ENCODE measurements at places on chromosomes 3 and 15. TPM values are rescaled to one million over a fixed set of nuclear protein-coding genes. Genes with fewer than 3 reads are reported as not detected.

SIN3A gene
- 56.0 TPM for total RNA-seq

- no peak for DNase-seq
Measured at GRCh38 chr15:83980637-83981036, 254.9 kb upstream of the GOLGA6L4 start.

DNA sequence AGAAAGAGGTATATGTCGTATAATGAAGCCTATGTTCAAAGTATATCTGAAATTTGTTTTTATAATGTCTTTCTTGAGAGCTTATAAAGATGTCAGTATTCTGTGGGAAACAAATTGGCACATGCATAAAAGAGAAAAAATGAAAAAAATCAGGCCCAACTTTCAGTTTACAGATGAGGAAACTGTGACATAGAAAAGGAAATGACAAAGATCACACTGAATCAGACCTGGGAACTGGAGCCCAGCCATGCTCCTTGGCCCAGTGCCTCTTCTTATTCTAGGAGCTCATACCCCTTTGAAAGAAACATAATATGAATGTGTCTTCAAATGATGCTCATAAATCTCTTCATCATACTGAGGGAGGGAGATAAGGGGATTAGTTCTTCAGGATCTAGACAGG lies 48.4 kb downstream of the TMEM44 start:
- DNase-seq: no peak

SLC24A1 gene
- 11.8 TPM for total RNA-seq

KLF15 gene
- 44.6 TPM for total RNA-seq

EXD1 gene
- total RNA-seq: not detected

PML gene
- 82.9 TPM for total RNA-seq

DNA sequence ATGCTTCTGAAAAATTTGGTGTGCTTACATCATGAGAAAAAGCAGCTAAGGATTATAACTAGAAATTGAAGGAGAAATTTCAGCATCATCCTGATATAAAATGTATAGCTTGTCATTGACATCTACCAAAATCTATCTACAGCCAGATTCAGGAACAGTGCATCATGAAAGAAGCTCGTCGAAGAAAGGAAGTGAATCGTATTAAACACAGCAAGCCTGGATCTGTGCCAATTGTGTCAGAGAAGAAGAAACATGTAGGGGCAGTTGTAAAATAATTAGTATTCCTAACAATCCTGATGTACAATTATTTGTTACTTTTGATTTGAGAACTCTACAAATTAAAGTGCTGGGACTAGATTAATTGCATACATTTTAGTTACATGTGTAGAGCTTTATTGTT lies 37.2 kb downstream of the AP4E1 start:
- no peak for DNase-seq

SKOR1 gene
- 0.52 TPM for total RNA-seq

Data from upper lobe of right lung (tissue), 1 donor.